ENCODE measurements at places on chromosomes 6 and 20.

GRCh38 chr6:82337688-82338257 lies 25.8 kb upstream of the TPBG start:
- DNase-seq: no peak

- no peak for DNase-seq
Observed at GRCh38 chr6:36735110-36736071, 37.8 kb downstream of the RAB44 start.

DNA sequence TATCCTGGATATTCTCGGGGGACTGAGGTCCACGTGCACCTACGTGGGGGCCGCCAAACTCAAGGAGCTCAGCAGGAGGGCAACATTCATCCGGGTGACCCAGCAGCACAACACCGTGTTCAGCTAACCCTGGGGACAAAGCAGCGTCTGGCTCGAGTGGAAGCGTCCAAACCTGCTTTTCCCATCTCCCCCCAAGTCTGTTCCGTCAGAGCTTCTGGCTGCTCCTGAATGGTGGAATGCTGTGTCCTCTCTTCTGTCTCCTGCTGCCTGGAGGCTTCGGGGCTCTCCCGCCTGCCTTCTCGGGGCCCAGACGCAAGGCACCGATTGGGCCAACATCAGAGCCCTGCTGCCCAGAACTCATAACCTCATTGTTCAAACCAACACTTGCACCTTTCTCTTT lies 56.7 kb downstream of the GMPR start:
- DNase-seq: no peak

DNA sequence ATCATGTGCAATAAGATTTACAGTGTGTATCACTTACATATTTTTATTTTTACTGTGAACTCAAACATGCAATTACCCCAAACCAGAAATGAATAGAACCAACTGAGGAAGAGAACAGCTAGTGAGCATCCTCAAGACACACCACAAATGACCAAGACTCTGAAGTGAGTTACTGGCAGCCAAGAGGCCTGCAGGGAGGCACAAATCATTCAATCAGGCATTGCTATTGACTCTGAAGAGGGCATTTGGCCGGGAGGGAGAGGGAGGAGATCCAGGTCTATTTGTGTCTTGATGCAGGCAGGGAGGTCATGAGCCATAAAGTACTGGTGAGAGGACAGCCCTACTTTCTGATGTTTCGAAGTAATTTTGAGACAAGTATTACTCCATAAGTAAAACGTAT lies 257.7 kb downstream of the BCKDHB start:
- DNase-seq: no peak

- DNase-seq: no peak
Observed at GRCh38 chr6:52012582-52012981, 74.8 kb downstream of the PKHD1 start.

DNA sequence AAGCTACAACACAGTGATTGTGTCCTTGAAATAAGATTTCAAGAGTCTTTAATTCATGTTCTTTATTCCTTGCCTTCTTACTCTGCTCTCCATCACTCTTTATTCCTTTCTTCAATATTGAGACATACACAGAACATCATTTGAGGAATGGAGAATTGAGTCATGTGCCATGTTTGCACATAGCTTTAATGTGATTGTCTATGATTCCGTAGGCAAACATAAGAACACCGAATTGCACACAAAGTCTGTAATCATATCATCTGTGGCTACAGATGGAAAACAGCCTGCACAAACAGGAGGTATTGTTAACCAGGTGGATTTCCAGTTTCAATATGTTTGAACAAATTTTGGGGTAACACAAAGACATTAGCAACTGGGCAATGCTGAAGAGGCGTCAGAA lies 571.6 kb upstream of the GJE1 start:
- DNase-seq: no peak

- DNase-seq: no peak
Observed at GRCh38 chr6:136684466-136684865, 107.8 kb downstream of the MAP3K5 start.

Measured in stimulated activated naive CD4-positive, alpha-beta T cell treated with Interleukin-2 at 50 U/mL for 16 hours (primary cell).